ENCODE measurements at places on chromosomes 4 and X. TPM values are rescaled to one million over a fixed set of nuclear protein-coding genes. Genes with fewer than 3 reads are reported as not detected.

The AMOT gene
- 88.0 TPM for total RNA-seq

The SPARCL1 gene
- total RNA-seq, result not detected

The CXCR3 gene
- not detected for total RNA-seq

The MANBA gene
- total RNA-seq, result 9.8 TPM

The ZNF157 gene
- not detected for total RNA-seq

The NPY1R gene
- total RNA-seq, result 0.41 TPM
